ENCODE measurements at places on chromosomes 3 and 15.

DNA sequence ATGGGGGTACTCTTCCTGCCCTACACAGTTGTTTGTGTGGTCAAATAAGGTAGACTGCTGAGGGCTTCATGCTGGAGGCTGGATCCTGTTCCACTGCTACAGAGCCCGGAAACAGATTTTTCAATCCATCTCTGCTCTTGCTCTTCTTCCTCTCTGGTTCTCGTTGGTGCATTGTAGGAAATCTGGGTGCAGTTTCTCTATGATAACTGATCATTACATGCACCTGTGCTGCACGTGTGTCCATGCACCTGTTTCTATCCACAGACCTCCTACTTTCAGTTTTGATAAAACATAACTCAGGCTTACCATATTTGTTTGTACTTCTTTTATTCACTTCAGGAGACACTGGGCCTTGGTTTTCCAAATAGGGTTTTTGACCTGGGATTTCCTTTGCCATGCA, 21.3 kb downstream of the MINAR1 start:
- DNase-seq = no peak

- DNase-seq = no peak
Observed at GRCh38 chr3:77506384-77506783, 466.5 kb downstream of the ROBO2 start.

DNA sequence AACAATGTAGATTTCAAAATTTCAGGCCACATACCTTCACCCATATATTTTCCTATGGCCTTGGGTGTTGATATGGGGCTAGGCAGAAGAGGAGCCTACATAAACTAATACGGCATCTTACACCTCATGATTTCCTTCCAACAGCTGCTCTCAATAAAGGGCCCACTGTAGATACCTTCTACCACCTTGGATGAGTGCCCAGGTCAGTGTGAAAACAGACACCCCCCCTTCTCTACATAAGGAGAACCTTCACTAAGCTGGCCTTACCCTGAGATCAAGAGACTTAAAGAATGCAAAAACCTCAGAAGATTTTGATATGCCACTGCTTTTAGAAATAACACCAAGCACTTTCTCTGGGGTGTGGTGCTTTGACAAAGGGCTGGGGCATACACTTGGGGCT, 42.7 kb downstream of the SH3BP5 start:
- no peak for DNase-seq

- no peak for DNase-seq
Observed at GRCh38 chr3:141401573-141402475, 33.5 kb downstream of the ZBTB38 start.

DNA sequence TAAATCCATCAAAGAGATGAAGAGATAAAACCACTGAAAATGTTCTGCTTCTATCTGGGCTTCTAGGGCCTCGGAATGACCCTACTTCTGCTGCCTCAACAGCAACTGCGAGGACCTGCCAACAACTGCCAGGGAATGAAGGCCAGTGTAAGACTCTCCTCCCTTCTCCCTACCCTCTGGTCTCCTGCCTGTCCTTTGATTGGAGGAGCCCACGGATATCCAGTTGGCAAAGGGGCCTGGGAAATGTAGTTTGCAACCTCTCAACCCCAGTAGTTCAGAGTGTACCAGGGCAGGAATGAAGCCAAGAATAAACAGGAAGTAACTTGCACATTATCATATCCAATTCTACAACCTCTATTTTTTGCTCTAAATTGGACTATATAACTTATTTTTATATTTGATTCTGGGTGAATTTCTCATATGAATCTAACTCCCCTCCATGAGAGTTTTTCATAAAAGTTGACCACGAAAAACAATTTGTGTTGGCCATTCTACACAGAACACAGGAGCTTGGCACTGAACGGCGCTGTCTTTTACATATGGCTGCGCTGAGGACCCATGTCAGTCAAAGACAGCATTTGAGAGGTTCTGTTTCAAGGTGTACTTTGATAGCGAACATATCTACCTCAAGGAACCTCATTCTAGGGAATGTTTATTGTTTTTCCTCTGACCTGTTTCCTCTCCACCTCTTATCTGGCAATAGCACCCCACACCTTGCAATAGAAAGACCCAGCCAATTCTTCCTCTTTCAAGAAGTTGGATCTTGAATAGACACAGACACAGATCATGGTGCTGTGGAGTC, 91.1 kb upstream of the RNF7 start:
- DNase-seq = no peak

GRCh38 chr3:54040476-54040875, 81.9 kb upstream of the CACNA2D3 start:
- no peak for DNase-seq

GRCh38 chr3:195086341-195086740, 184.6 kb downstream of the XXYLT1 start:
- DNase-seq = no peak

DNA sequence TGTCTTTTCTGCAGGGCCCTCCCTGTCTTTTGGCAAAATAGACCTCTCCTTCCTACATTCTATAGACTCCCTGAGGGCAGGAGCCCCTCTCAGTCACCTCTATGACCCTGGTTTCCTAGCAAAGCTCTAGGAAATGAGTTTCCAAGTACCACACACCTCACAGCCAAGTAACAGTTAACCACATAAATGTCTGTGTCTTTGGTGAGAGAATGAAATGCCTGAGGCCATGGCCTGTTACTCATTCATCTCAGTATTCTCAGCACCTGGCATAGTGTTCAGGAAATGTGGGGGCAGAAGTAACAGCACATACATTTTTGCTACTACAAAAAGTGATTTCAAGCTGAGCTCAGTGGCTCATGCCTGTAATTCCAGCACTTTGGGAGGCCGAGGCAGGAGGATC, 21.0 kb downstream of the RFT1 start:
- DNase-seq = peak; percentile 60

GRCh38 chr3:123292321-123293310, 90.9 kb downstream of the SEC22A start:
- DNase-seq = no peak

DNA sequence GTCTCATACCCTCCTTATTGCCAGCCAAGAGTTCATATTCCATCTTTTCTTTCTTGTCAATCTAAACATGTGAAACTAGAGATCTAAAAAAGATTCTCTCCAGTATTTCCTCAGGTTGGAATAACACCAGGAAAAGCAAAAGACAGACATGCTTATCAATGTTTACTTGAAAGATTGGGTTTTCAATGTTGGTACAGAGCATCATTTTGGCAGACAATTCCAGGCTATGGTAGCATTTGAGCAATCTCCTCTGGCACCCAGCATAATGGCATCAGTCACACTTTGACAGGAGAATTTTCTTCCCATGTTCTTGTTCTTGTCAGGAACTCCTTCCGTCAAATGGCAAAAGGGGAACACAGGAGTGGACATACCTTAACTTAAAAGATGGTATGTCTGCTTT, 61.0 kb upstream of the RARB start:
- no peak for DNase-seq

DNA sequence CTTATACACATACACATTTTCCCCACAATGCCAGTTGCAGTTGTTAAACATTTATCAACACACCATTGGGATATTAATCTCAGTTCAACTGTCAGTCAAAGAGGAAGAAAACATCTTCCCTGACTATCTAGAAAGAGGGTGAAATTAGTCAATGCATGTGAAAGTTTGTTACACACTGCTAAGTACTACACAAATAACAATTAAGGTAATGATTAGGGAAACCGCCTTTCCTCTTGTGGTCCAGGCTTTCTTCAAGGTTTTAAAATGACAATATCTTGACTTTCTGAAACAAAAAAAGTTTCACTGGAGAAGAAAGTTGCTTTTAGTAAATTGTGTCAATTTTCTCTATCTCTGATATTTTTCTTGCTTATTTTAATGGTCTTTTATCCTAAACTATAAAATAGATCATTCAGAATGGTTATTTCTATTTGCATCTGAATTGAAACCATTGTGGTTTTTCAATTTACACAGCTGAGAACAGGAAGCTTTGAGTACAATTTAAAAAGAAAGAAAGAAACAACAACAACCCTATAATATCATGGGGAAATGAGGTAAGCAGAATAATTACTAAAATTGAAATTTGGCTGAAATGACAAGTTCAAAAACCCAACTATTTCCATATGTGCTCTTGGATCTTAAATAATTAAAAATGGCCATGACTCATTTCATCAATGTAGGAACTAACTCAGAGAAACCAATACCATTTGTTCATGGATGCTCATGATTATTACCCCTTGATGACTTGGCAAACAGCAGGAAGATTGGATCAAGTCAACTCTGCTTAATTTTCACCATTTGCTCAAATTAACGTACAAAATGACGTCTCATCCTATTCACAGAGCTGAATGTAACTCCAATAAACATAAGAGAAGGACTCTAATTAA, 31.7 kb downstream of the GPR149 start:
- DNase-seq = no peak

DNA sequence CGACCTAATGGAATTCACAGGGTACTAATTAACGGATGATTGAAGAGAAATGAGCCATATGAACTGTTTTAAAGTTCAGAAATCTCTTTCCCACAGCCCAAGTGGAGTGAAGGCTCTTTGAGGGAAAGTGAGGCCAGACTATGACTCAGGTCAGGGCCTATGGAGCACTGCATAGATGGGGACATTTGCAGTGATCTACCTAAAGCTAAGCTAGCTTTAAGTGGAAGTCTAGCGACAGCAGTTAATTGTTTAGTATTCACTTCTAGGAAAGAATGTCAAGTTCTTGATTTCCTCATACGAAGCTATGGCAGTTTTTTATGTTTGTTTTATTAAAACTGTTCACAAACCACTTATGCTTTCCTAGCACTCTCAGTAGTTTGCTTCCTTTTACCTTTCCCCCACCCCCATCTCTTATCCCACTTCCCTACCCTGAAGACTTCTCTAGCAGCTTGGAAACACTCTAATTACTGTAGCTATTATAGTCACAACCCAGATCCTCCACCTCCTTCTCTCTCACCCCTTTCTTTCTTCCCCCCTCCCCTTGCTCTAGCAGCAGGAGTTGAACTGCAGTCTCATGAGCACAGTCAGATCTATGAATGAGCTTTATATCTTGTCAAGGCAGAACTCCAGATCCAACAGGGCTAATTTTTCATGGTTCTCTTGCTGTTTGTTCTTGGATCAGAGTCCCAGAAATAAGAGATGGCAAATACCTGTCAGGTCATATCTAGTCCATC, 6.2 kb downstream of the ZNF609 start:
- DNase-seq = no peak

DNA sequence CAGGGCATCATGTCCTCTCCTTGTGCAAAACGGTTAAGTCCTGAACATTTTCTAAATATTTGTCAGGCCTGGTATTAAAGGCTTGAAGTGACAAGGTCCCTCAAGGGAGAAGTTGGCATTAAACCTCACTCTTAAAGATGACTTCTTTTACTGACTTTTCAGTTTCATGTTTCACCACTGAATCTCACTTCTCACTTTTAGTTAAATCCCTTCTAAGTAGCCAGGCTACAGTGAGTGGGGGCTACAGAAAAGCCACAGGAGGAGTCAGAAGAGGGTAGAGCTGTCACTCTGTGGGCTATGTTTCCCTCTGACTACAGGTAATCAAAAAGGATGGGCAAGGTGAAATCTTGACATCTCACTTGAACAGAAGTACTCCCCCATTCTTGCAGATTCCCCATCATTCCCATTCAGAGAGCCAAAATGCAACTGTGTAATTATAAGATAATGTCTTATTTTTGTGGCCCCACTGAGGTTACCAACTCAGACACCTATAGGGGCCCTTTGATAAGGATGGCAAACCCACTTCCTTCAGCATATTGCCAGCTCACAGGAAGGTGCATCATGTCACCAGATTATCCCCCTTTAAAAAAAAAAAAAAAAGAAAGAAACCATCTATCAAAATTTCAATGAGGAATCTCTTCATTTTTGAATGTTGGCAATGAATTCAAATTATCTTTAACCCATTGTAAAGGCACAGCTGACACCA, 790.1 kb upstream of the CFAP20DC start:
- peak; percentile 45 for DNase-seq

GRCh38 chr15:62844564-62845240, 197.8 kb upstream of the TPM1 start:
- DNase-seq = no peak

GRCh38 chr15:38378161-38378560, 75.8 kb upstream of the FAM98B start:
- DNase-seq = no peak

- no peak for DNase-seq
Observed at GRCh38 chr15:72044956-72045355, 73.0 kb downstream of the MYO9A start.

- no peak for DNase-seq
Observed at GRCh38 chr3:19226479-19226878, 78.2 kb downstream of the KCNH8 start.

DNA sequence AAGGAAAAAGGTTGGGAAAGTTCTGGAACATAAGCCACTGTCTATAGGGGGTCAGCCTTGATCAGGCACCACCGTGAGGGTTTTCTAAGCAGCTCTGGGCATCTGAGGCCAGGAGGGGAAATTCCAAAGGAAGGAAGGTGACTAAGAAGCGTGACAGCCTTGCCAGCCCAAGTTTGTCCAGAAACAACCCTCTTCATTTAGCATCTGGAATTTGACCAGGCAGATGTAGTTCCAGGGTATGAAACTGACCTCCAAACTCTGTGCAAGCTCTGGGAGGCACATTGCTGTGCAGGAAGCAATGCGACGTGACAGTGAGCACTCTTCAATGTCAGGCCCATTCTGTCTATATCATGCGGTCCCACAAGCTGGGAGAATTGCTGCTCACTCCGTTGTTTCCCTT, 85.4 kb upstream of the TPM1 start:
- no peak for DNase-seq

GRCh38 chr15:52804526-52805081, 14.5 kb upstream of the ONECUT1 start:
- DNase-seq = no peak

DNA sequence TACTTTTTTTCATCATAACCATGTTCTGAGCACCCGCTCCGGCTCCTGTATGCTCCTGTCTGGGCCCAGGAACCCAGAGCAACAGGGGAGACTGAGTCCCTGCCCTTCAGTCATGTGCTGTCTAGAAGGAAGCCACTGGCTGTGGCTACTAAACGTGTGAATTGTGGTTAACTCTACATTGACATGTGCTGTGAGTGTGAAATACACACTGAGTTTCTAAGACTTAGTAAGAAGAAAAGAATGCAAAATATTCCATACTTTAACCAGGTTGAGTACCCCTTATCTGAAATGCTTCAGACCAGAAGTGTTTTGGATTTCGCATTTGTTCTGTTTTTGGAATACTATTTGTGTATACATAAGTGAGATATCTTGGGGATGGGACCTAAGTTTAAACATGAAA, 42.8 kb upstream of the CGNL1 start:
- no peak for DNase-seq

GRCh38 chr3:13191016-13191415, 117.8 kb upstream of the IQSEC1 start:
- DNase-seq = no peak

- no peak for DNase-seq
Observed at GRCh38 chr15:57158997-57159668, 217.2 kb upstream of the CGNL1 start.

Measured in stimulated activated CD4-positive, alpha-beta T cell treated with anti-CD3 and anti-CD28 coated beads, Interleukin-1b, Interleukin-23, amount 100 ng/mL, for 48 hours (primary cell).